CD4-positive, alpha-beta T cell treated with Interleukin-2 at 100 ng/mL for 4 hours (primary cell): ENCODE measurements at places on chromosomes 6 and 20.

- no peak for DNase-seq
These were observed 17.5 kb downstream of the NCR2 start for GRCh38 chr6:41352907-41353306.

- no peak for DNase-seq
These were observed 37.5 kb upstream of the BEND3 start for GRCh38 chr6:107152638-107153430.

GRCh38 chr6:13648850-13649249 lies 33.7 kb downstream of the NOL7 start:
- DNase-seq, result no peak

DNA sequence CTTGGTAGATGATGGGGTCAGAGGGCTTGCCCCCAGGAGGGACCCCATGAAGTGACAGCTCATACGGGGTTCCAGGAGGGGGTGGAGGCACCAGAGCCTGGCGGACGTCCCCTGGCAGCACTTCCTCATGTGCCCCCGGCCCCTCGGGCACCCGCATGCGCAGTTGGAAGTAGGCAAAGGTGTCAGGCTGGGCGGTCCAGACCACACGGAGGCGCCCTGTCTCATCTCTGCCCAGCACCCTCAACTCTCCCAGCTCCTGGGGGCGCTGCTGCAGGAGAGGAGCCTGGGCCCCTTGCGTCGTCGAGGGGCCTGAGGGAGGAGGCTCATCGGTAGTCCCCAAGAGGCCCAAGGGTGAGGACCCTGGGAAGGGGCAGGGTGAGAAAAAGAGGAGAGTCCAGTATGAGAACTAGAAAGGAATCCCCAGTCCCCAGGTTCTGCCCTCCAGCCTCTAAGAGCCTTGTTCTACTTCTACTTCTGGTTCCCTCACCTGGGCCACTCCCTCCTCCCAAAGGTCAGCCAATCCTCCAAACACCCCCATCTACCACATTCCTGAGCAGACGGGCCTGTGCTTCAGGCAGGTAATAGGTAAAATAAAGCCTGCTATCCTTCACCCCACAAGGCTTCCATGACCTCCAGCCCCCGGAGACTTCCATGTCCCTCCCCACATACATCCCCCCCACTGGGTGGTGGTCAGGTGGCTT lies 23.2 kb downstream of the TNXB start:
- DNase-seq, result no peak

DNA sequence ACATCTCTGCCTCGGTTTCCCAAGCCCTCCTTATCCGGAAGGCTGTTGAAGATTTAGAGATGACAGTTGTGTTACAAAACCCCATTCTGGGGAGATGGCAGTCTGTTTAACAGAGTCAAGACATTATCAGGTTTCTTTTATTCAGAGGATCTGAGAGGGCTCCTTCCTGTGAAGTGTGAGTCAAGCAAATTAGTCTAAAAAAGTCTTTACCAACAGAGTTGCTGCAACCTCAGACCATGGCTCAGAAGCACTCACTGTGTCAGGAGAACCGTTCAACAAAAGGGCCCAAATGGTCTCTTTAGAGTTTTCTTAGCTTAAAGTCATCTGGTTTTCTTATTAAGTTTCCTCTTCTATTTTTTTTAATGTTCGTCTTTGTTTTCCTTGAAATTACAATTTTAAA lies 717.8 kb downstream of the EPM2A start:
- DNase-seq, result no peak

- no peak for DNase-seq
These were observed 127.2 kb downstream of the MTHFD1L start for GRCh38 chr6:150992703-150993102.

GRCh38 chr6:118292558-118292957 lies 255.5 kb upstream of the PLN start:
- no peak for DNase-seq

DNA sequence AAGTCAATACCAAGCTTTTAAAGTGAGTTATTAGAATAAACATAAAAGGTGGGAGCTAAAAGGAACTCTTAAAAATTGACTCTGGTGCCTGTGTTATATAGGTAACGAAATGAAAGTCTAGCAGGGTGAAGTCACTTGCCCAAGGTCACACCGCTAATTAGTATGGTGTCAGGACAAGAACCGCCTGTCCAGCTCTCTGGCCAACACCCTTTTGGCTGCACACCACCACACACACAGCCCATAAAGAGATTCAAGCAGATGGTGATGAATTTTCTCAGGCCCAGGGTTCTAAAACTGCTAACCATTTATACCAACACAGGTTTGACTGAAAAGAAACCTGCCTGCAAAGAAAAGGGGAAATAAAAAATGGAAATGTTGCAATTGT lies 20.2 kb downstream of the GFOD1 start:
- no peak for DNase-seq

GRCh38 chr6:47810885-47811284 lies 29.1 kb downstream of the OPN5 start:
- DNase-seq, result no peak

- peak; percentile 65 for DNase-seq
These were observed 3.0 kb downstream of the CASS4 start for GRCh38 chr20:56414842-56415765.

- no peak for DNase-seq
These were observed 173.2 kb downstream of the TMEM242 start for GRCh38 chr6:157150076-157150475.

DNA sequence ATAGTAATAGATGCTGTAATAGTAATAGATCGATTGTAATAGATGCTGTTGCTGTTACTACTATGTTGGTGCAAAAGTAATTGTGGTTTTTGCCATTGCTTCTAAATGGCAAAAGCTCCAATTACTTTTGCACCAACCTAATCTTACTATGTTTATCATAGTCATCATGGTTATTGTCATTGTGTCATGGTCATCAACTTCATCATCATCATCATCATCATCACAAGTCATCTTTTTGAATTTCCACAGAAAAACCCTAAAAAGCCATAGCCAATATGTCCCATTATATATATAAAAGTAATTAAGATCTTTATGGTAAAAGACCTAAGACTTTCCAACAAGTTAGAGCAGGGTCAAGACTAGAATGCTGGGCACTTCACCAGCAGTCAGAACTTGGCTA lies 435.1 kb upstream of the MARCKS start:
- DNase-seq, result no peak

- no peak for DNase-seq
These were observed 133.7 kb downstream of the EDN1 start for GRCh38 chr6:12423832-12424231.

DNA sequence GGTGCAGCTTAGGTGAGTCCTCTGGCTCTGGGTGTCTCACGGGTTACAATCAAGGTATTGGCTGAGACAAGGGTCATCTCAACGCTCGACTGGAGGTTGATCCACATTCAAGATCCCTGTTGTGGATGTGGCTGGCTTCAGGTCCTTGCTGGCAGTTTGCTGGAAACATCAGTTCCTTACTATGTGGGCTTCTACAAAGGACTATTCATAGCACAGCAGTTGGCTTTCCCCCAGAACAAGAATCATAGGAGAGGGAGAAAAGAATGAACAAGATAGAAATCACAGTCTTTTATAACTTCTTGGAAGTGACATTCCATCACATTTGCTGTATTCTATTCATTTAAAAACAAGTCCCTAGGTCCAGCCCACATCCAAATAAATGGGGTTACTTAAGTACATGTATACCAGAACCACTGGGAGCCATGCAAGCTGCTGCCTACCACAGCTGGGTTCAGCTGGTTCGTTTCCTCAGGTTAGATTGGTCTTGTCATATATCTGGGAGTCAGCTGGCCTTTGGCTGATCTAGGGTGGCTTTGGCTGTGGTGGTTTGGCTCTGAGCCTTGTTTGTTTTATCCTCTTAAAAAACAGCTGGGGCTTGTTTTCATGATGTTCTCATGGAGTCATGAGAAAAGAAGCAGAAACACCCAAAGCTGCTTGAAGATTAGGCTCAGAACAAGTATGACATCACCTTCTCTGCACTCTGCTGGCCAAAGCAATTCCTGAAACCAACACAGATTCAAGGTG lies 433.2 kb upstream of the SPTLC3 start:
- no peak for DNase-seq

GRCh38 chr6:12371151-12371550 lies 81.0 kb downstream of the EDN1 start:
- no peak for DNase-seq

DNA sequence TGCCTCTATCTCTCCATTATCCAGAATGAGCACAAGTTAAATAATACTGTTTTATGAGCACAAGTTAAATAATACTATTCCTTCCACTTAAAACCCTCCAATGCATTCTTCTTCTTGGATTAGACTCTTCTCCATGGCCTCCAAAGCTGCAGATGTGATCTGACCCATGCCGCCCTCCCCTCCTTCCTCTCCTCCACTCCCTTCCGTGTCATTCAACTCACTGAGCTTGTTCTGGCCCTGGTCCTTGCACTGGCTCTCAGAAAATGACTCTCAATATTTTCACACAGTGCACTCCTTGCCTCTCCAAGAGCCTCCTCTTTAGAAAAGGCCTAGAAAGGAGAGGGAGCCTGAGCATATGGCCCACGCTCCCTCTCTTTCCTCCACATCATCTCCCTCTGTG lies 125.0 kb upstream of the CD93 start:
- no peak for DNase-seq

DNA sequence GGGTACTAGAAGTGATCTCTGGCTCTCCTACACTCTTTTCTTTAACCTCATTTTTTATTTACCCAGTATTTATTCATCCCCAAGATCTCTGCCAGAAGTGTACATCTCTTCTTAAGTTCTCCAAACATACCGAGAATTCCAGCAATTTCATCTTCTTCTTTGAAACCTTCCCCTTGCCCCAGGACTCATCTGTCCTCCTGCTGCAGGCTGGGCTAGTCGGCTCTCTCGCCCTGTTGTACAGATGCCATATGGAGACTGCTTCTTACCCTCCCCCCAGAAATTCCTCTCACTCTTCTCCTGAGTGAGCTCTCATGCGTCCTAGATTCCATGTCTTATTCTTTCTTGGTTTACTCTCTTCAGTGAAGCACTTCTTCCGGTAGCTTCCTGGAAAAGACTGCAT lies 21.9 kb upstream of the PNRC1 start:
- DNase-seq, result no peak

GRCh38 chr6:139927742-139928305 lies 553.4 kb upstream of the CITED2 start:
- DNase-seq, result no peak

- DNase-seq, result no peak
These were observed at the start of gene PPP1R3G for GRCh38 chr6:5084781-5085647. PPP1R3G (plus strand) TSS chr6:5085341; CDS start chr6:5085486, 145 bp downstream.

- DNase-seq, result no peak
These were observed 73.2 kb downstream of the VEGFA start for GRCh38 chr6:43843097-43843645.

DNA sequence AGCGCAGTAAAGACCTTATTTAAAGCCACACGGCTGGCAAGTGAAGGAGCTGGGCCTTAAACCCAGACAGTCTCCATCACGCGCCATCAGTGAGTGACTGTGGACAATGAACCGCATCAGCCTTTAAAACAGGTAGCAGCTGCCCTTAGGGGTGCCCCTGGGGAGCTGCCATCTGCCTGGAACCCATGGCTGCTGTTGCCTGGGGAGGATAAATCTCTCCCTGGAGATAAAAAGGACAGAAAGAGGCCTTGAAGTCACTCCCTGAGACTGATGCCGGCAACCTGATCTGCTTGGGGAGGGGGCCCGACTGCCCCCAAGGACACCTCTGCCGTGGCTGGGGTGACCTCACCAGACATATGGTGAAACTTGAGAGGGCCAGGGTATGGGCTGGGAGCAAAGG lies 73.5 kb downstream of the PREX1 start:
- DNase-seq, result no peak

- DNase-seq, result no peak
These were observed 36.1 kb downstream of the SMPDL3A start for GRCh38 chr6:122825163-122825562.

- DNase-seq, result no peak
These were observed 56.4 kb downstream of the SMPDL3A start for GRCh38 chr6:122845464-122845863.

DNA sequence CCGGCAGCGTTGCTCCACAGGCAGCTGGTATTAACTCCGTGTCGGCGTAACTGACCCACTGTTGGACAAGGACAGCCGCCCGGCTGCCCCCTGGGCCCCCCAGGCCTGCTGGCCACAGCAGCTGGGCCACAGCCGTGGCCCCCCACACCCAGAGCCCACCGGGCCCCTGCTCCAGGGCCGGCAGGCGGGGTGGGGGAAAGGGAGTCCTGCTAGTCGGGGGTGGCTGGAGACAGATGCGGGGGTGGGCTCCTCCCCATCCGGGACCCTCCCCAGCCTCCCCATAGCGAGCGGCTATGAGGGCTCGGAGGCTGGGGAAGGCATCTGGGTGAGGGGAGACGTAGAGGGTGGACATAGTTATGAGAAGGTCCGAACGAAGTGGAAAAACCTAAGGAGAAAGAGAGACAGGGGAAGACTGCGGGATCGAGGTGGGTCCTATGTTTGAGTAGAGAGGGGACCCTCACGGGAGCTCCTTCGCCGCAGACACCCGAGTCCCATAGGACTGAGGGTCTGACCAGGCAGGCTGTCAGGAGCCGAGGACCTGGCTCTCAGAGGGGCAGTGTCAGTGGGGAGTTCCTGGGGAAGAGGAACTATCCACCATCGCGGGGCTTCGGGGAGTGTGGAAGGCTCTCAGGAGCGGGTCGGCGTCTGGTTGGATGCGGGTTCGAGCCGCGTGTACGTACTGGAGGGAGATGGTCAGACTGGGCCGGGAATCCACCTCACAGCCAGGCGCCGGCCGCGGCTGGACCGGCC lies 511 bp downstream of the VARS1 start:
- DNase-seq, result no peak

DNA sequence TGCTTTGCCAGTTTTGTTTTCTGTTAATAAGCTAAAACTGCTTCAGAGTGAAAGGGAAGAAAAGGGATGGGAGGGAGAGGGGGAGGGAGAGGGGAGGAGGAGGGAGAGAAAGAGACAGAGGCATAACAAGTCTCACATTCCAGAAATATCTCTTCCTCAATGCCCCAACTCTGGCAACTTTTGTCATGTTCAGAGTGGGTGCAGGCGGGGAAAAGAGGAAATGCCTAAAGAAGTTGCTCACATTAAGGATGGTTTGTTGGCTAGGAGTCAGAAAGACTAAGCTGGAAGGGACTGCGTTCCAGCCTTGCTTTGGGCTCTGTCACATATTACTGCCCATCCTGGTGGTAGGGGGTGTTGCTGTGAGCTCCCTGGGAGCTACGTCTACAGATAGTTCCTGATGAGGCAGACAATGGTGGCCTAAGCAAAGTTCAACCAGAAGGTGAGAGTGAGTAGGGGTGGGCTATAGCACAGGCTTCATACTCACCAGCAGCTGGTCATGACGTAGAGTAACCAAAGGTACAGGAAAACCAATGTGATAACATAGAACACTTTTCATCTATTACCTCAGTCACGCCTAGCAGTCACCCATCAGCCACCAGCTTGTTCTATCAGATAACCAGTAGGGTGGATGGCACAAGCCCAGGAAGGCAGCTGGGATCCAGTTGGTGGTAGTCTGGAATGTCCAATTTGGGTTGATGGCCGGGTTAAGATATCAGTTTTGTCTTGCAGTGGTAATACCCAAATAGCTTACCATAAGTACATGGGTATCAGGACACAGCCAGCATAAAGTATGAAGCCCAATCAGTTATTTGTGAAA lies 2.1 kb downstream of the TSPYL4 start:
- DNase-seq, result no peak

- no peak for DNase-seq
These were observed 527 bp downstream of the FBXO30 start for GRCh38 chr6:145814035-145814500.
